AG04450 (cell line): ENCODE measurements at places on chromosomes 6 and 20. TPM values are rescaled to one million over a fixed set of nuclear protein-coding genes. Genes with fewer than 3 reads are reported as not detected.

The GNMT gene
- 0.07 TPM in 1 of 2 replicates, not detected in the other for polyA plus RNA-seq

The BPIFB4 gene
- not detected in 2 replicates for polyA plus RNA-seq

The SAPCD1 gene
- 0.24 and 0.88 TPM in 2 replicates for polyA plus RNA-seq

The PHF20 gene
- 25.8 and 30.6 TPM in 2 replicates for polyA plus RNA-seq

The ARMH2 gene
- polyA plus RNA-seq, result not detected in 2 replicates

DNA sequence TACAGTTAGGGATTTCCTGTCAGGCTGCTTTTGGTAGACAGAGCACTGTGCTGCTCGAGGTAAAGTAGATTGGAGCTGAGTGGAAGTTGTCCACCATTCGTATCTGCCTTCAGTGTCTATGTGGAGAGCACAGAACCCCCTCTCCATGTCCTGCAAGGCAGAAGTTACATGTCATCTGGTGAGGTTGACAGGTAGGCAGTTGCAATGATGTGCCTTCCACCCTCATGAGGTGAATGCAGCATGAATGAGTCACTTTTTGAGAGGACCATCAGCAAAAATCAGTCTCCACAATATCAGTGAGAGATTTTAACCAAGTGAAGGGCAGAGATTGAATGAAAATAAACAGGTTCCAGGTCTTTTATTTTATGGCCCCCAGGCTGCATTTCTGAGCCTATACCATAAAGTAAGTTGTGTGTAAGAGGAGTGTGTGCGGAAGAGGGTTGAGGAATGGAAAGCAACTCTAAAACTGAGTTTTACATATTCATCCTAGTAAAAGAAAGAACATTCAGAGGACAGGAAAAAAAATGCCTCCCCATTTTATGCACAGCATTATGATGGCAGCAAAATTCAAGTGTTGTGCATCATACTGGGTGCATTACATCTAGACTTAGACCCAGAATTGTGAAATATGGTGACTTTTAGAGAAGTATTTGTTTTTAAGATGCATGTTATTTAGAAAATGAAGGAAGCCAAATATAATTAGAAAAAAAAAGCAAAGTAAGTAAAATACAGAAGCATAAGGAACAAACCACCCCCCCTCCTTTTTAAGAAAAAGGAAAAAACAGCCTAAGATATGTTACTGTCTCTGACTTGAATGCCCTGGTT is 15.8 kb downstream of the TRAPPC3L start:
- no peak for DNase-seq

GRCh38 chr20:48942730-48943129 is 21.2 kb downstream of the ARFGEF2 start:
- DNase-seq, result no peak

GRCh38 chr20:58651559-58651945 is 469 bp downstream of the STX16 start:
- no peak for DNase-seq

- no peak for DNase-seq
Observed at GRCh38 chr6:139680819-139681218, 306.4 kb upstream of the CITED2 start.

DNA sequence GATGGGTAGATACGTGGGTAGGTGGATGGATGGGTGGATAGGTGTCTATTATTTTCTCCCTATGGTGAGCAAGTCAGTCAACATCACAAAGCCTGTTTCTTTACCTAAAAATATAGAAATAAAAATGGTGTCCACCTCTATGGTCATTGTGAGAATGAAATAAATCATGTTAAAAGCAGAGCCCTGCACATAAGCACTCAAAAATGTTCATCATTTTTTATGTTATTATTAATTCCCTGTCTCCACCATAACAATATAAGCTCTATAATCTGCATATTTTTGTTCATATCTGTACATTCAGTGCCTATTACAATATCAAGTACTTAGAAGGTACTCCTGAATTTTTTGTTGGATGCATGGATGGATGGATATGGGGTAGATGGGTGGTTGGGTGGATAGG is 177.6 kb downstream of the ZMYND8 start:
- no peak for DNase-seq

- DNase-seq, result peak; percentile 57
Observed at GRCh38 chr6:113530769-113531168, 326.4 kb upstream of the MARCKS start.

GRCh38 chr6:131023834-131024504 is 39.1 kb downstream of the EPB41L2 start:
- DNase-seq, result peak; percentile 36

DNA sequence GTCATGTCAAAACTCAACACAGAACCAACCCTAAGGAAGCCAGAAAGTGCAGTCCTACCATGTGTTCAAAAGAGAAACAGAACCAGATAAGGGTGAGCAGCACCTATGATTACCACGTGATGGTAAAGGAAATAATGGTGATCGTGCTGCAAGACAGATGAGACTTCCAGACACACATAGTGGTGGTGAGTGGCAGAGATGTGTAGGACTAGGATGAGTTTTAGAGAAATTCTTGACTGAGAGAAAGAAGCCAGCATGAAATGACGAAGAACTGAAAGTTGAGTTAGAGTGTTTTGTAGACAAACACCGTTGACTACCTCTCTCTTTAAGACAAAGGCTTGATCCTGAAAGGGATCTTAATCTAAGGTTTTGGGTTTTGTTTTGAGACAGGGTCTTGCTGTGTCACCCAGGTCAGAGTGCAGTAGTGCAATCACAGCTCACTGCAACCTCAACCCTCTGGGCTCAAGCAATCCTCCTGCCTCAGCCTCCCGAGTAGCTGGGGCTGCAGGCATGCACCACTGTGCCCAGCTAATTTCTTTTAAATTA is 10.6 kb upstream of the BTBD9 start:
- no peak for DNase-seq

DNA sequence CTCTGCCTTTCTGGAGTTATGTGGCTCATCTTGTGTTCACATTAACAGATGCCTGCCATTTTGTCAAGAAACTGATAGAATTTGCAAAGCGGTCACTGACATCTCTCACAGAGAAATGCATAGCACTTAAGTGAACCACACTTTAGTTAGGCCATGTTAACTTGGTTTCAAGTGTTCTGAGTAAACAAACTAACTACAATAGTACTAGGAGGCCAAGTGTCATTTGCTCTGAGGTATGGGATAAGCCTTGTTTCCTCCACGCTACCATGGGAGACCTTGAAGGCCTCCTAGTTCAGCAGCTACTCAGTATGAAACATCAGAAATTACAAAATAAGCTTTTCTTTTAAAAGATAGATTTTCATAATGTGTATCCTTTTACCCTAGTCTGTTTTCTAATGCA is 143.5 kb upstream of the MARCKS start:
- DNase-seq, result no peak

DNA sequence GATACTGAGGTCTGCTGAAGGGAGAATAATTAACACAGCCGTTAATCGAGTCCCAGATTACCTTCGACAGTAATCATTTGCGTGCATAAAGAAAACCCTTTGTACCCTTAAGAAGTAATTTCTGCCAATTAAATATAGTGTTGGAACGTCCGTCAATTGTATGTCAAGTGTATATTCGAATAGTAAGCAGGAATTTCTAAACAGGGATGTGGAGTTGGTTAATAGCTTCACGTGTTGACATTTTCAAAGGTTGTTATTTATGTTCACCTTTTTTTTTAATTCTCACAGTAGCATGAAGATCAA is 798 bp upstream of the SNAP91 start:
- no peak for DNase-seq

DNA sequence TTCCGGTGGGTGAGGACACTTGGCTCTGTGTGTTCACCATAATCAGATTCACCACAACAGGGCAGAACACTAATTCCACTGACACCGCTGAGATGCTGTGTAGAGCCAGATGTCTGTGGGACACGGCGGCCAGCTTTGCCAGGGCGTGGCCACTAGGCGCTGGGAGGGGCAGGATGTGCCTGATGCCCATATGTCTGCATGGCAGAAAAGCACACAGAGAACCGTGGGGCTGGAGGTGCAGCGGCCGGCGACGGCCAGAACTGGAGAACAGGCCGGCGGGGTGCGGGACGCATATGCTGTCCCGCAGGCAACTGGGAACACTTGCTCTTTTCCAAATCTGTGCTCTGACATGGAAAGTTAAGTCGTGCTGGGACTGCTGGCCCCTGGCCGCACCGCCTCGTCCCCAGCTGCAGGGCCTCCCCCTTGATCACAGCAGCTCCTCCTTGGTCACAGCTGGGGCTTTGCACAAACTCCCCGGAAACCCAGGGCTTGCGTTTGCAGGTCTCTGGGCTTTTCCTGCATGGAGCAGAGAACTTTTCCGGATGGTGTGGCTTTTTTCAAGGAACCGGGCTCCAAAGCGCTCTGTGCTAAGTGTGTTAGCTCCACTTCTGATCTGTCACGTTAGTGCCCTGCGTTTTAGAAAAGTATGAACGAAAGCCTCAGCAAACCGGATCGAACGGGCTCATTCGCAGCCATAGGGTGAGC is 31.1 kb downstream of the NTSR1 start:
- no peak for DNase-seq
